ENCODE measurements at places on chromosomes 12 and 14.

- peak; percentile 75 for DNase-seq
Observed at GRCh38 chr14:54881235-54881760, 21.3 kb downstream of the GCH1 start.

- no peak for DNase-seq
Observed at GRCh38 chr14:59358784-59359183, 106.4 kb downstream of the GPR135 start.

GRCh38 chr12:102676812-102677211, 196.4 kb upstream of the IGF1 start:
- no peak for DNase-seq

GRCh38 chr14:61145034-61145902, 135.9 kb downstream of the TMEM30B start:
- no peak for DNase-seq

DNA sequence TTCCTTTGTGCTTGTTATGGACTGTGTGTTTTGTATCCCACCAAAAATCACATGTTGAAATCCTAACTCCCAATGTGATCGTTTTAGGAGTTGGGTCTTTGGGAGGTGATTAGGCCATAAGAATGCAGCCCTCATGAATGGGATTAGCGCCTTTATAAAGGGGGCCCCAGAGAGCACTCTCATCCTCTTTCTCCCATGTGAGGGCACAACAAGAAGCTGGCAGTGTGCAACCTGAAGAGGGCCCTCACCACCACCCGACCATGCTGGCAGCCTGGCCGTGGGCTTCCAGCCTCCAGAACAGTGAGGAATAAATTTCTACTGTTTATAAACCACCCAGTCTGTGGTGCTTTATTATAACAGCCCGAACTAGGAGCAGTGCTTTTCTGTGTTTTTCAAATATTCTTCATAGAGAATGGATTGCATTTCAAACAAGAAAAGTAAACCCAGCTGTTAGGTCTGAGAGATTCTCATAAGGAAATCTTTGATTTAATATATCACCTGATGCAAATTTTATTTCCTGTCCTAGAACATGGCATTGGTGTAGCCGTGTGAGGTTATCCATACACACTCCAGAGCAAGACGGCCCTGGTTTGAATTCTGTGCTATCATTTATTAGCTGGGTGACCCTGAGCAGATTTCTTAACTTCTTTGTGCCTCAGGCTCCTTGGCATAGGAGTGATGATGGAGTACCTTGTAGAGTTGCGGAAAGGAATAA, 27.8 kb downstream of the HSPB8 start:
- no peak for DNase-seq

DNA sequence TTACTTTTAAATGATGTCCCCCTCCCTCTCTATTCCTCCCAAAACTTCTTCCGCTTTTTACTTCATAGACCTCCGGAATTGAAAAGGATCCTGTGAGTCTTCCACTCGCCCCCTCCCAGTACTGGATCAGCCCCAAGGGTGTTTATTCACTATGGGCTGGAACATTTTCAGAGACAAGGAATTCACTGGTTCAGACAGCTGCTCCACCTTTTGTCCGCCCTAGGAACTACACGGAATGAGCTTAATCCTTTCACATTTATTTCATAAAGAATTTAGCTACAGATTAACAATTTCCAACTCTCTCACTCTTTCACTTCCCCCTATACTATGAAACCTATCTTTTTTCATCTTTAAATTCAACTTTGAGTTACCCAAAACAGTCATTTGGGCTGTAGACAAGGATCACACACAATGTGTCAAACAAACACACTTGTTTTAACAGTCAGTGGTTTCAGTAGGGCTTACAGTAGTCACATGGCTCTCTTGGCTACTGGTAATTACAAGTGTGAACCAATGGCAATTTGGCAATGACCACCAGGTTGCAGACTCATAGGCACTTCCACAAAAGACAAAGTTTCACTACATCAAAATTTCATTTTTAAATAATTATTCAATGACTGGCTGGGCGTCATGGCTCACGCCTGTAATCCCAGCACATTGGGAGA, 20.6 kb downstream of the CNIH1 start:
- DNase-seq, result no peak

DNA sequence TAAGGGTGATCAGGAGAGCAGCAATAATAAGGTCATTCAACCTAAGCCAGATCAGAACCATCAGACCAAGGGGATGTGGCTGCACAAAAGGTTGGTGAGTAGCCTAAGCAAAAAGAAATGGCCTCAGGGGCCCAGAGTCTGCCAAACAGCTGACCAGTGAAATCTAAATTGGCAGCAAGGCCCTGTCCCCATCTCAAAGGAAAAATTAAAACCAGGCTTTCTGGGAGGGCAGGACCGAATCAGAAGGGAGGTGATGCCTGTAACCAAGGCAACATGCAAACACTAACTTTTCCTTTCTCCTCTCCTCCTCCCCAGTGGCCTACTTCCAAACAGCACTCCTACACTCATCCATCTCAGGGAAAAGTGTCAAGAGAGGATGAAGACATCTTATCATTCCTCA, 256.4 kb downstream of the NUAK1 start:
- DNase-seq, result no peak
